ENCODE measurements at places on chromosomes 11 and 22. TPM values are rescaled to one million over a fixed set of nuclear protein-coding genes. Genes with fewer than 3 reads are reported as not detected.

GRCh38 chr22:20223421-20224255 is 44.5 kb downstream of the RTN4R start:
- no peak for DNase-seq

- DNase-seq: no peak
Measured at GRCh38 chr22:41989246-41989645, 9.3 kb upstream of the WBP2NL start.

DNA sequence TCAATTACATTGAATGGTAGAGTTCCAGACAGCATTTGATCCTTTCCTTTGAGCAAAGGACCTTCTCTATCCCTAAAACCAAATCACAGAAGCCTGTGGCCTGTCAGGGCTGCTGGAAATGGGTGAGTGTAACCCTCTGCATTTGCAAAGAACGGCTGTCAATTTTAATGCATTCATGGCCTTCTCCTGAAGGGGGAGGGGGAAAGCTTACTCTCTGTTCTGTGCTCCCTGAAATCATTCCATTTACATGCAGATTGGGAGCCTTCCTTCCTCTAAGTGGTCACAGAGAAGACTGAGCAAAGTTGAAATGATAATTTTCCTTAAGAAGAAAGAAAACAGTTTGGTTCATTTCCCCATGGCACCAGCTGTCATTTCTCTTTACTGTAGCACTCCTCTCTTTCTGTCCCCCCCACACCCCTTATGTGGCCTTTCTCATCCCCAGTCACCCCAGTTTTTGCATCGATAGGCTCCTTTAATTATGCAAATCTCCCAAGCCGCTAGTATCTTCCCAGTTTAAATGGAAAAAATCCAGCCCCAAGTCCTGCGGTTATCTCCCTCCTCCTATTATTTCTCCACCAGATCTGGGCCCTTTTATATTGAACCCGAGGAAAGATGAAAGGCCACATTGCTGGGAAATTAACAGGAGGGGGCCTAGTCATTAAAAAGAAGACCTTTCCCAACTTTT is 109.4 kb upstream of the KIRREL3 start:
- DNase-seq: no peak

DNA sequence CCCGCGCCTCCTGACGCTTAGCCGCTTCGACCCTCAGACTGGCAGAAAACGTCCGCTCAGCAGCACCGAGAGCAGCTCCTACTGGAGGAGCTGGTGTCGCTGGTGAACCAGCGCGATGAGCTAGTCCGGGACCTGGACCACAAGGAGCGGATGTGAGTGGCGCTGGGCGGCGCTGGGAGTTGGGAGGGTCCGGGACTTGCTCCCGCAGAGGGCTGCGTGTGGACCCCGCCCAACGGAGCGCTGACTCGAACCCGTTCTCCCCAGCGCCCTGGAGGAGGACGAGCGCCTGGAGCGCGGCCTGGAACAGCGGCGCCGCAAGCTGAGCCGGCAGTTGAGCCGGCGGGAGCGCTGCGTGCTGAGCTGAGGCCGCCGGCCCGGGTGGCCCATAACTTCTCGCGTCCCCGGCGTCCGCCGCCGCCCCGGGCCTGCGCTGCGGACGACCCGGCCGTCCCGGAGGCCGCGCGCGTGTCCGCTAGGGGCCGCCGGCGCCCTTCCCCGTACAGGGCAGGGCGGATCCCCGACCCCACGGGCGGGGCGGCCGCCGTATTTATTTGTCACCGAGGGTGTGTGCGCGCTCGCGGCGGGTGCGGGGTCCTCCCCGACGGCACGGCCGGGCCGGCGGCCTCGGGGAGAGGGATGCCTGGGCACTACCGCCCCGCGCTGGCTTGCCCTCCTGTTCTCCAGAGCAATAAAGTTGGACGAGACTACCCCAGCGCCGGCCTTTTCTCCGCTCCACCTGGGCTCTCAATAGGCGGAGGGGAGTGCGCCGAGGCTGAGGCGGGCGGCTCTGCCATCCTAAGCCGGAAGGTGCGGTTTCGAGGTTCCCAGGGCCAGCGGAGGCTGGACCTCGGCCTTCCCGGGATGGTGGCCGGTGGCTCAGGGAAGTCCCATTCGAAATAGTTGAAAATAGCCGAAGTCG is 3.4 kb downstream of the KCNK7 start:
- DNase-seq: no peak

GRCh38 chr22:43000441-43001175 is 14.3 kb downstream of the PACSIN2 start:
- DNase-seq: no peak

DNA sequence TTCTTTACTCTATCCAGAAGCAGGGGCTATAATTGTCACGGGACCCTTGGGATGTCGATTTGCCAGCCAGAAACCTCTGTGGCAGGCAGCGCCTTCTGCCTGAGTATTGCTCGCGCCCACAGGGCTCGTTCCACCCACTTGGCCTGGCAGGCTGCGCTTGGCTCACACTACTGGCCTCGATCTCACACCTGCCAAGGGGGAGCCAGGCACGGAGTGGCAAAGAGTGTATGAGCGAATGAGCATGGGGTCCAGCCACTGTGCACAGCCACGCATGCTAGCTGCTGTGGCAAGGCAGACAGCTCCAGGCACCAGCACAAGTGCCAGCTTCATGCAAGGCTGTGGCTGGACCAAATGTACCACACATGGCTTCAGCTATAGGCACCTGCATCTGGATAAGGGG is 599.8 kb downstream of the DLG2 start:
- DNase-seq: no peak

DNA sequence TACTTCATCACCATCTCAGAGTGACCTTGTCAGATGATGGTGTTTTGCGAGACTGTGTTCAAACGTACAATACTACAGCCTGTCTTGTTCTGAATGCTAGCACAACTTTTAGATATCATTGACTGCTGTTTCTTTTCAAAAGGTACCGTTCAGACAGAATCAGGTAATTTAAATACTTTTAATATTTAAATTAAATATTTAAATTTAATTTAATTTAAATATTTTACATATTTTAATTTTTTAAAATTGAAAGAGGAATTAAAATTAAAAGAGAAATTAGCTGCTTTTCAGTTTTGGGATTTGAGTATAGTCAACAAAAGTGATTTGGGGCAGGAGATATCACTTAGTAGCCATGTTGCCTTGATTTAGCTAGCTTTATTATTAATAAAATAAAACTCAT is 642.1 kb upstream of the CCDC179 start:
- no peak for DNase-seq

CARD10 gene
- 71.3 TPM for total RNA-seq

DNA sequence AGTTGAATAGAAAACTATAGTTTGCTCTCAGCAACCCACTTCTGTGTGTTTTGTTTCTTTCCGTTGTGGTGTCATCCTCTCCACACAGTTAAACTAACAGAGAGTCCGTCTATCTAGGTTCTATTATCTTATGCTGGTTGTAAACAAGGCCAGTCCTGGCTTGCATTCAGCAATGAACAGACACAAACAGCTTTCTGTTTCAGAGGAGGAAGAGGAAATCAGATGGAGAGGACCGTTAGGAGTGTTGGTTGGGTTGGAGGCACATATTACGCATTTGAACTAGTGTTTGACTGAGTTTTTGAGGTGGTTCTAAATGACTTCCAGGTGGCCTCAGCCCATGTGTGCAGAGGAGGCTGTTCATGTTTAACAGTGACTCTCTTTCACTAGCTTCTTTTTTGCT is 129.5 kb upstream of the SORL1-AS1 start:
- no peak for DNase-seq

PLAAT3 gene
- 85.7 TPM for total RNA-seq

GRCh38 chr22:23912293-23912903 is 18.2 kb downstream of the MIF start:
- DNase-seq: no peak

DNA sequence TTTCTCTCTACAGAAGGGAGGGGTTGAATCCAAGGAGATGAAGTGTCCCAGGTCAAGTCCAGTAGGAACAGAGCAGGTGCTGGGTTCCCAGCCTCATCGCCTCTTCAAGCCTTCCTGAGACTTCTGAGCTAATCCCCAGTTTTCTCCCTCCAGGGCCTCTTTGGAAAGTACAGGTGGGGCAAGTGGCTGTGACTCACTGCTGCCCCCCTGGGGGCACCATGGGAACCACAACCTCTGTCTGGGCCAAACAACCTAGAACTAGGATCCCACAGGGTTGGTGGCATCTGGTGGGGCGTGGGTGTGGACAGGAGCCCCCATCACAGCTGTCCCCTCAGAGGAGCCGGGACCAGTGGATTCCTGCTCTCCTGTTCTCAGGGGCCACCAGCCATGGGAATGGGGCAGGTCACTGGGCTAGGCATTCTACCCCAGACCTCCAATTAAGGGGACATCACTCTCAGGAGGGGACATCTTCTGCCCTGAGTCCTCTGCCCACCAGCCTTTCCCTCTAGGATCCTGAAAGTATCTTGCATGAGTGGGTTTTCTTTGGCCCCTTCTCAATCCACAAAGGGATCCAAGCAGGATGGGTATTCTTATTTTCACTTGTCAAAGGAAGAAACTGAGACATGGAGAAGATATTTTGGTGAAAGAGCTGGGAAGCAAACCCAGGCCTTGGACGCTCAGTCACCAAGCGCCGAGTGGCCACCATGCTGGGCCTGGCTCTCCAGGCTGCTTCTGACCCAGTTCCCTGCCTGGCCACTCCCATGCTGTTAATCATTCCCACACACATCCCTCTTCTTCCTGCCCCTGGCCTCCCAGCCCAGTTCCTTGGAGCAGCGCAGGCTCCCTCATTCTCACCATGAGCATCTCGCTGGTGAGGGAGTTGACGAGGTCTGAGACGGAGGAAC is 23.8 kb downstream of the LRRC10B start:
- DNase-seq: no peak

DNA sequence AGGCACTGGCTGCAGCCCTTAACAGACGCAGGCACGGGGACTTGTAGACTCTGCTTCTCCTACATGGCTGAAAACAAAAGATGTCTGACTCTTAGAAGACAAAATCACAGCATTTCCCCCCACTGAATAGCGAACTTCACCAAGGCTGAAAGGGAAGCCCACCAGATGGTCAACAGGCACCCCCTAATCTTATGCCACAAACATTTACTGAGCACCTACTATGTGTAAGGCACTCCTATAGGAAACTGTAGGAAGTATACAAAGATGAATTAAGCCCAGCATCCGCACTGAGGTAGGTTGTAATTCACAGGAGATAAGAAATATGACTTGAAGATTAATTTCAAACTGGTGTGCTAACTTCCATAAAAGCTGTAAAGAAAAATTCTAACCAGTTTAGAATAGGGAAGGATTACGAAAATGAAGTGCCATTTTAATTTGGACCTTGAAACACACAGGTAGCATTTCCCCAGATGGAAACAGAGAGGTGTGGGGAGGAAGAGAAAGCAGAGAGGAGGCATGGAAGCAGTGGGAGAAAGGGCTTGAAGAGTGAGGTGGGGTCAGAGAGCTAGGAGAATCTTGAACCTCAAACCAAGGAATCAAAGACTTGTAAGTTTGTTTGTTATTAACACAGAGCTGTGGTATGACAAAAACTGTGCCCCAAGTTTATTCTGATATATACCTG is 38.1 kb downstream of the NUMA1 start:
- no peak for DNase-seq

CASP5 gene
- not detected for total RNA-seq

DNA sequence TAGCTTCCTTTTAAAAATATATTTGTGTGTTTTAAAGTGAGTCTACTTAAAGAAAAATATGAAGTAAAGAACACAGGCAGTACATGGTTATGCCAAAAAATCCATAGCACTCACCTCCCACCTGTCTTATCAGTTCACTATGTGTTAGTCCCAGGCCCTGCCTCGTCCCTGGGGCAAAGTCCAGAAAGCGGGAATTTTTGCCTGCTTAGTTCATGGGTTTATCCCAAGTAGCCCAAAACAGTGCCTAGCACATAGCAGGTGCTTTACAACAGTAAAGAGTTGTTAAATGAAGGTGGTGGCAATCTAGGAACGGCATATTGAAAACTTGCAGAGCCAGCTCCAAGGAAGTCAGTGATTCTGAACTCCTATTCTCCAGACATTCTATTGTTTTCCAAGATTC is 154.0 kb downstream of the MN1 start:
- no peak for DNase-seq

DNA sequence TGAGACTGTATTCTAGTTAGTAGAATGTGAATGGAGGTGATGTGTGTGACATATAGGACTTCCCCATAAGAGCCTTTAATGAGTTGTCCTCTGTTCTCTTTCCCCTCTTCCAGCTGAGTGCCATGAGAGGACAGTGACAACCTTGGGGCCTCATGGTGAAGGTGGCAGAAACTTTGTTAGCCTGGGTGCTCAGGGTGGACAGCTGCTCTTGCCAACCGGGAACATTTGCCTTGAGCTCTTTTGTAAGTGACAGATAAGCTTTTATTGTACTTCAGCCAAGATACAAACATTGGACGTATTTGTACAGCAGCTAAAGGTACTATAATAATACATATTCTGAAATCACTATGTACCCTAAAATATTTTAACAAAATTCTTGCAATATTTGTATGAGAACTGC is 33.0 kb upstream of the PLET1 start:
- no peak for DNase-seq

CNGA4 gene
- total RNA-seq: 0.14 TPM

- no peak for DNase-seq
Measured at GRCh38 chr11:130865774-130866114, 50.5 kb downstream of the SNX19 start.

DNA sequence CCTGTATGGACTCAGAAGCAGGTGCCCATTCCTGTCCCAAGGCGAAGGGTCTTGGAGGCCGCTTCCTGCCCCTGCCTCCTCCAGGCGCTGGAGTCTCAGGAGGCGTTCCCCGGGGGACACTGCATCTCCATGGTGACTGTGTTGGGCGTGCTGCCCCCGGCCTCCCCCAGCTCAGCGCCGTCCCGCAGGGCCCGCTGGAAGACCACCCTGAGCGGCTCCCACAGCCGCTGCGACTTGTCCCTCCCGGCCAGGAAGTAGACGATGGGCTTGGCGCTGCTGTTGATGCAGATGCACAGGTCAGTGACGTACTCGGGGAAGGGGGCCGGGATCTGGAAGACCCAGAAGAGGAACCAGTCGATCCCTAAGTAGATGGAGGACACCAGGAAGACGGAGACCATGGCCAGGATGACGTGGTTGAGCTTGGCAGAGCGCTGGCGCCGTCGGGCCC is 7.8 kb downstream of the MRGPRF start:
- no peak for DNase-seq

- DNase-seq: no peak
Measured at GRCh38 chr11:75534259-75535069, 8.7 kb upstream of the GDPD5 start.

FAM111B gene
- total RNA-seq: 3.2 TPM

KRTAP5-7 gene
- total RNA-seq: not detected

GRCh38 chr11:124861670-124862069 is 3.6 kb upstream of the ROBO3 start:
- no peak for DNase-seq

- no peak for DNase-seq
Measured at GRCh38 chr11:123573286-123573685, 81.1 kb downstream of the SCN3B start.

- no peak for DNase-seq
Measured at GRCh38 chr22:22770280-22770871, 117.2 kb upstream of the IGLL5 start.

Measured in kidney epithelial cell (primary cell).